Testis (tissue), 5 donors: ENCODE measurements at places on chromosomes 4 and X.

GRCh38 chrX:17560385-17560784 lies 176.9 kb upstream of the SCML1 start:
- H3K4me1 ChIP-seq, result no peaks in the 10 kb centered on the region
- H3K27ac ChIP-seq, result no peak overlapping the region
- H3K27me3 ChIP-seq, result no peaks in the 10 kb centered on the region
- no peak overlapping the region for H3K4me3 ChIP-seq
- no peaks in the 10 kb centered on the region for H3K36me3 ChIP-seq

- DNase-seq, result no peak
- no peak overlapping the region for H3K4me3 ChIP-seq
- no peak overlapping the region for H3K27ac ChIP-seq
Measured at GRCh38 chr4:43757147-43757546, 691.5 kb downstream of the KCTD8 start.

GRCh38 chrX:112642349-112642748 lies 37.4 kb downstream of the LHFPL1 start:
- peak; percentile 33 for DNase-seq
- H3K4me1 ChIP-seq, result no peaks in the 10 kb centered on the region
- H3K36me3 ChIP-seq, result no peaks in the 10 kb centered on the region
- H3K4me3 ChIP-seq, result no peak overlapping the region
- H3K27ac ChIP-seq, result no peak overlapping the region

DNA sequence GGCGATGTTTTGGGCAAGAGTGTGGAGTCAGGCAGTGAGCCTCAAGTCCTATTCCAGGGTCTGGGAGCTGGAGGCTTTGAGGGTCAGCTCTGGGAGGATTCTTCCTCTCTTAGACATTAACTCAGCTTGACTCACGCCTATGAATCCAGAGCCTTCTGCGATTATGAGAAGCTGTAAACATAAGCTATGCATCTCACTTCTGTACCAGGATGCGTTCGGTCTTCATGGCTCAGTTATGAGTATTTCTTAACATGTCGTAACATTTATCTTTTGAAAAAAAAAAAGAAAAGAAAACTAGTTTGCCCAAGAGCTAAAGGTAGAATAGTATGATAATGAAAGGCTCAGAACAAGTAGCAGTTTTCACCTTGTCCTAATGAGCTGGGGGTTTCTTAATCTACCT lies 4.6 kb downstream of the SHROOM2 start:
- no peaks in the 10 kb centered on the region for H3K36me3 ChIP-seq
- no peak for DNase-seq
- no peaks in the 10 kb centered on the region for H3K27me3 ChIP-seq

DNA sequence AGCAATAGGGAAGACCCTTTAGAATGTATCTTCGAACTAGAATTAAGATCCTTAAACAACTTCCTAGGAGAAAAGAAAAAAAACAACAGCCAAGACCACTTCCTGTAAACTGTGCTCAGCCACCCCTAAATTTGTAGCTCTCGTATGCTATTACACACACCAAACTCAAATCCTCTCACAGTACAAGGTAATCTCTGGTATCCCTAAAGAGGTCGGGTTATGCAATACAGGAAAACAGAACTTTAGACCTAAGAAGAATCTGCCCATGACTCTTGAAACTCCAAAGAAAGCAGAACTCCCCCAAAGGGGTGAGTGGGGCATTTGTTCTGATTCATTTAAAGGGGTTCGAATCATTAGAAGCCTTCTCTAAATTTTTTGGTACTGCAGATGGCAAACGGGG lies 170.9 kb upstream of the CASK start:
- no peak overlapping the region for H3K4me3 ChIP-seq
- no peaks in the 10 kb centered on the region for H3K4me1 ChIP-seq
- H3K27me3 ChIP-seq, result no peaks in the 10 kb centered on the region
- no peak overlapping the region for H3K27ac ChIP-seq

DNA sequence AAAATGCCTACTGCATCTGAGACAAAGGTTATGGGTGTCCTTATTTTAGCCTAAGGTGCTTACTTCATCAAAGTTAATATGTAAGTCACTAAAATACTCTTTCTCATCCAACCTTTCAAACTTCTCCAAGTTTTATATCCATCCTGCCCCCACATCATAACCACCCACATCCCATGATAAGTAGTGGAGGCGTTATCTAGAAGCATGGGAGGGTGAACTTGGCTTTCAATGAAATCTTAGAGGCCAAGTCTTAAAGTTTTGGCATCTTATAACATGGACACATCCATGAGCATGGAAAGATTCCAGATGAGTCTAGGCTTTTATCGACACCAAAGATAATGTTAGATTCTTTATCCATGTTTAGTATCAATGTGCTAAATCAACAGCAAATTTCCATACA lies 22.9 kb upstream of the SEC24D start:
- H3K27ac ChIP-seq, result no peak overlapping the region
- H3K36me3 ChIP-seq, result no peaks in the 10 kb centered on the region
- H3K27me3 ChIP-seq, result no peaks in the 10 kb centered on the region
- no peak overlapping the region for H3K4me3 ChIP-seq
- DNase-seq, result no peak
- no peaks in the 10 kb centered on the region for H3K4me1 ChIP-seq

- H3K4me3 ChIP-seq, result no peak overlapping the region
- no peaks in the 10 kb centered on the region for H3K36me3 ChIP-seq
- DNase-seq, result no peak
- no peak overlapping the region for H3K27ac ChIP-seq
- no peaks in the 10 kb centered on the region for H3K4me1 ChIP-seq
- no peaks in the 10 kb centered on the region for H3K27me3 ChIP-seq
Measured at GRCh38 chrX:137747244-137748043, 181.5 kb downstream of the ZIC3 start.

DNA sequence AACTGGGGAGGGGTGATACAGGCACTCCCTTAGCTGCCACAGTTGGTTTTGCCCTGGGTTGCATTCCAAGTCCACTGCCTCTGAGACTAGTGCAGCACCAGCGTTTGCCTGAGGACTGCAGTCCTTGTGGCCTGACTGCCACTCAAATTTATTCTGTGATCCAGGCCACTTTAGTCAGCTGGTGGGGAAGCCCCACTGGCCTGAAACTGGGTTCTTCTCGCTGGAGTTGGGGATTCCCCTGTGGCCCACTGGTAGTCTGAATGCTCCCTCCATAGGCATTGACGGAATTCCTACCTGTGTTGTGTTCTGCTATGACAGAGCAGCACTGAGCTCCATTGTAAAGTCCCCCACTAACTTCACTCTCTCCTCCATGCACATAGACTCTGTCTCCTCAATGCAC lies 63.8 kb downstream of the PTPN13 start:
- H3K4me3 ChIP-seq, result no peak overlapping the region
- H3K27me3 ChIP-seq, result no peaks in the 10 kb centered on the region
- no peak for DNase-seq
- no peak overlapping the region for H3K27ac ChIP-seq
- no peaks in the 10 kb centered on the region for H3K36me3 ChIP-seq
